Ovary (tissue), 10 donors: ENCODE measurements at places on chromosomes 12 and 14.

- H3K27ac ChIP-seq: no peak overlapping the region
- no peak overlapping the region for H3K4me3 ChIP-seq
- H3K27me3 ChIP-seq: no peaks in the 10 kb centered on the region
- DNase-seq: no peak
Observed at GRCh38 chr14:99157246-99157645, 114.8 kb downstream of the BCL11B start.

GRCh38 chr12:29043069-29043468, 106.0 kb upstream of the FAR2 start:
- H3K27ac ChIP-seq: no peak overlapping the region
- no peaks in the 10 kb centered on the region for H3K27me3 ChIP-seq
- no peaks in the 10 kb centered on the region for H3K36me3 ChIP-seq
- DNase-seq: no peak
- no peaks in the 10 kb centered on the region for H3K4me1 ChIP-seq
- H3K4me3 ChIP-seq: no peak overlapping the region

DNA sequence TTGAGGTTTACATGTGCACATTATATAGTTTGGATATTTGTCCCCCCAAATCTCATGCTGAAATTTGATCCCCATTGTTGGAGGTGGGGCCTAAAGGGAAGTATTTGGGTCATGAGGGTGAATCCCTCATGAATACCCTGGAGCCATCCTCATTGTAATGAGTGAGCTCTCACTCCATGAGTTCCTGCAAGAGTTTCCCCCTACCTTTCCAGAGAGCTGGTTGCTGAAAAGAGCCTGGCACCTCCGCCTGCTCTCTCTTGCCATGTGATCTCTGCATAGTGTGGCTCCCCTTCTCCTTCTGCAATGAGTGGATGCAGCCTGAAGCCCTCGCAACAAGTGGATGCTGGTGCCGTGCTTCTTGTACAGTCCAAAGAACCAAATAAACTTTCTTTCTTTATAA, 234.3 kb upstream of the DIO2 start:
- no peak for DNase-seq
- no peaks in the 10 kb centered on the region for H3K27me3 ChIP-seq
- no peaks in the 10 kb centered on the region for H3K4me1 ChIP-seq
- H3K27ac ChIP-seq: no peak overlapping the region

DNA sequence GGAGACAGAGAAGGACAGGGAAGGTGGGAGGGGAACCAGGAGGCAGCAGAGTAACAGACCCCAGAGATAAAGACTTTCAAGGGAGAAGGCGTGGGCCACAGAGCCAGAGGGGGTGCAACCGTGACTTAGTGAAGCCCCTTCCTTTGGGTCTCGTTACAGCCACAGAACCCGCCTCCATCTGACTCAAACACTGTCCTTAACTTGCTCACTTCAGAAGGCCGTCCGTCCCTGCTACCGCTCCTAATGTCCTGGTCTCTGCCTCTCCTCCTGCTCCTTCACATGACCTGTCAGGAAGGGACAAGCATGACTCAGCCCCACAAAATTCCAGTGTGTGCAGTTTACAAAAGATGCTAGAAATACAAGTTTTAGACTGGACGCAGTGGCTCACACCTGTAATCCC, 18.0 kb downstream of the RIMBP2 start:
- no peaks in the 10 kb centered on the region for H3K36me3 ChIP-seq
- no peaks in the 10 kb centered on the region for H3K4me1 ChIP-seq
- H3K27ac ChIP-seq: no peak overlapping the region
- H3K4me3 ChIP-seq: no peak overlapping the region

- H3K27me3 ChIP-seq: no peaks in the 10 kb centered on the region
- H3K27ac ChIP-seq: no peak overlapping the region
- no peak overlapping the region for H3K4me3 ChIP-seq
- DNase-seq: no peak
- no peaks in the 10 kb centered on the region for H3K4me1 ChIP-seq
Observed at GRCh38 chr12:104928036-104928745, 29.9 kb downstream of the SLC41A2 start.

GRCh38 chr14:49447540-49448107, 138.6 kb downstream of the RPS29 start:
- no peak for DNase-seq
- no peak overlapping the region for H3K4me3 ChIP-seq
- no peak overlapping the region for H3K27ac ChIP-seq
- H3K36me3 ChIP-seq: no peaks in the 10 kb centered on the region

DNA sequence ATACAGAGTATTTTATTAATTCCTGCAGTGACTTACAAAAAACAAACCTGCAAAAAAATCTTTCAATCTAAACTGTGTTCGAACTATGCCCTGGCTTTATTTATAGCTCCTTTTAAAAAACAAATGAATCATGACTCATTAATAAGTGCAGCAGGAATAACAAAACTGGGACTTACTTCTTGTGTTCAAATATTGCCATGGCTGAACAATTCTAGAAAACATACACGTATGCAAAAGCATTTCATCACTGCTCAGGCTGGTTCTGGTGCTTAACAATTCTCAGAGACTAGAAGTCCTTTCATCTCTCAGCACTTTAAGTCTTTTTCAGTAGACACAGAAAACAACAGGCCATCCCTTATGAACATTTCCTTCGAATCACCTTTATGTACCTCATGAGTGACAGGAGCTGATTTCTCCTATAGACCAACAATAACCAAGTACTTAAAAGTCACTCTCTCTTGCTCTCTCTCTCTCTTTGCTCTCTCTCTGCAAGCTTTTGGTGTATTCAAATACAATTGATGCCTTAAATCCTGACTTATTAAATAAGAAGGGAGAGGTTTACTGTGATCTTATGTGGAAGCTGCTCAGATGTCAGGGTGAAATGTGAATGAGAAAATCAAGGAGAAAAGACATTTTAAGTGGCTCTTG, 268.8 kb downstream of the TTC8 start:
- no peaks in the 10 kb centered on the region for H3K4me1 ChIP-seq
- DNase-seq: no peak
- H3K27me3 ChIP-seq: no peaks in the 10 kb centered on the region
- H3K27ac ChIP-seq: no peak overlapping the region
- H3K4me3 ChIP-seq: no peak overlapping the region
- no peaks in the 10 kb centered on the region for H3K36me3 ChIP-seq

- peaks cover 1% of the 10 kb centered on the region for H3K4me1 ChIP-seq
- H3K27me3 ChIP-seq: no peaks in the 10 kb centered on the region
- peak; percentile 82 for DNase-seq
- no peaks in the 10 kb centered on the region for H3K36me3 ChIP-seq
- H3K27ac ChIP-seq: peak overlapping the region; percentile 53
Observed at GRCh38 chr14:63203618-63204406, 431 bp upstream of the RHOJ start.

GRCh38 chr14:92665661-92666110, 82.7 kb downstream of the LGMN start:
- no peaks in the 10 kb centered on the region for H3K4me1 ChIP-seq
- H3K27me3 ChIP-seq: no peaks in the 10 kb centered on the region
- no peak overlapping the region for H3K27ac ChIP-seq
- no peak overlapping the region for H3K4me3 ChIP-seq
- no peaks in the 10 kb centered on the region for H3K36me3 ChIP-seq

DNA sequence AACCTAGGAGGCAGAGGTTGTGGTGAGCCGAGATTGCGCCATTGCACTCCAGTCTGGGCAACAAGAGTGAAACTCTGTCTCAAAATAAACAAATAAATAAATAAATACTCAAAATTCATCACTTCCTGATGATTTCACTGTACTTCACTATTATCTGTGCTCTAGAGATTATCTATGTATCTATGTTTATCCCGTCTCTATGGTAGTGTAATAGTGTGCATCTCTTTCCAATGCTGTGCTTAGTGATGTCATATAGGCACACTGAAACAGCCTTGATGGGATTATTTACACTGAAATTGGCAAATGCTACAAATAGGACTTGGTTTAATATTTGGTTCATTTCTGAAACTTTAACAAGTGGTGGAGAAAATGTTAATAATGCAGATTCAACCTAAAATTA, 6.5 kb downstream of the CAPS2 start:
- no peaks in the 10 kb centered on the region for H3K4me1 ChIP-seq

GRCh38 chr14:105526776-105527380, 495 bp downstream of the TMEM121 start:
- H3K36me3 ChIP-seq: no peaks in the 10 kb centered on the region
- DNase-seq: peak; percentile 57
- peak overlapping the region; percentile 60 for H3K4me3 ChIP-seq
- no peak overlapping the region for H3K27ac ChIP-seq
- H3K4me1 ChIP-seq: peaks cover 10% of the 10 kb centered on the region

GRCh38 chr12:89474615-89475014, 50.0 kb downstream of the GALNT4 start:
- no peaks in the 10 kb centered on the region for H3K27me3 ChIP-seq
- H3K27ac ChIP-seq: no peak overlapping the region
- no peaks in the 10 kb centered on the region for H3K36me3 ChIP-seq
- DNase-seq: no peak
- H3K4me3 ChIP-seq: no peak overlapping the region

GRCh38 chr12:20525064-20525610, 156.8 kb downstream of the PDE3A start:
- no peak for DNase-seq
- H3K36me3 ChIP-seq: no peaks in the 10 kb centered on the region
- H3K4me3 ChIP-seq: no peak overlapping the region
- no peaks in the 10 kb centered on the region for H3K27me3 ChIP-seq

- DNase-seq: no peak
- no peaks in the 10 kb centered on the region for H3K27me3 ChIP-seq
- H3K4me1 ChIP-seq: no peaks in the 10 kb centered on the region
- no peak overlapping the region for H3K4me3 ChIP-seq
Observed at GRCh38 chr12:33752854-33753253, 269.4 kb upstream of the ALG10 start.

- H3K4me3 ChIP-seq: no peak overlapping the region
- no peak for DNase-seq
- no peaks in the 10 kb centered on the region for H3K36me3 ChIP-seq
- H3K4me1 ChIP-seq: no peaks in the 10 kb centered on the region
- no peaks in the 10 kb centered on the region for H3K27me3 ChIP-seq
- no peak overlapping the region for H3K27ac ChIP-seq
Observed at GRCh38 chr12:49985981-49986380, 13.2 kb downstream of the AQP6 start.

DNA sequence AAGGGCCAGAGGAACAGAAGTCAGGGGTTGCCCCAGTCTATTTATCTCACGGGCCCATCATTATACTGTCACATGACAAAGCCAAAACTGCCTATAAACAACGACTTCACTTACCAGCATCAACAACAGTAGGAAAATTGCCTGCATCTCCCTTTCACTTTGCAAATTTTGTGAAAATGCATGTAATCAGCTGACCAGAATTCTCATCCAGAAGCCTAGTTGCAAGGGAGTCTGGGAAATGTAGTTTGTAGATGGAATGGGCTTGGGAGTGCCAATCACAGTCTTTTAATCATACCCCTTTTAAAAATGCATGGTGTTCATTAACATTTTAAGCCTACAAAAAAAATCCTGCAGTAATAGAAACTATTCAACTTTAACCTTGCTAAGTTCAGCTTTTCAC, 369.3 kb upstream of the TMPO start:
- H3K4me1 ChIP-seq: no peaks in the 10 kb centered on the region
- H3K4me3 ChIP-seq: no peak overlapping the region
- no peak overlapping the region for H3K27ac ChIP-seq
- H3K36me3 ChIP-seq: no peaks in the 10 kb centered on the region

- H3K27me3 ChIP-seq: no peaks in the 10 kb centered on the region
- H3K27ac ChIP-seq: no peak overlapping the region
- H3K4me1 ChIP-seq: no peaks in the 10 kb centered on the region
- DNase-seq: no peak
- H3K4me3 ChIP-seq: no peak overlapping the region
- no peaks in the 10 kb centered on the region for H3K36me3 ChIP-seq
Observed at GRCh38 chr14:79373451-79373850, 837.9 kb downstream of the DIO2 start.

DNA sequence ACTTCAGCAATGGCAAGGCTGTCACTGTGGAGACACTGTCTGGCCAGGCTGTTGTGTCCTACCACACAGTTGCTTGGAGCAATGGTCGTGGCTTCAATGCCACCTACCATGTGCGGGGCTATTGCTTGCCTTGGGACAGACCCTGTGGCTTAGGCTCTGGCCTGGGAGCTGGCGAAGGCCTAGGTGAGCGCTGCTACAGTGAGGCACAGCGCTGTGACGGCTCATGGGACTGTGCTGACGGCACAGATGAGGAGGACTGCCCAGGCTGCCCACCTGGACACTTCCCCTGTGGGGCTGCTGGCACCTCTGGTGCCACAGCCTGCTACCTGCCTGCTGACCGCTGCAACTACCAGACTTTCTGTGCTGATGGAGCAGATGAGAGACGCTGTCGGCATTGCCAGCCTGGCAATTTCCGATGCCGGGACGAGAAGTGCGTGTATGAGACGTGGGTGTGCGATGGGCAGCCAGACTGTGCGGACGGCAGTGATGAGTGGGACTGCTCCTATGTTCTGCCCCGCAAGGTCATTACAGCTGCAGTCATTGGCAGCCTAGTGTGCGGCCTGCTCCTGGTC, 4.3 kb downstream of the LRP10 start:
- no peak for DNase-seq
- H3K27ac ChIP-seq: no peak overlapping the region
- H3K36me3 ChIP-seq: no peaks in the 10 kb centered on the region
- H3K4me3 ChIP-seq: no peak overlapping the region

DNA sequence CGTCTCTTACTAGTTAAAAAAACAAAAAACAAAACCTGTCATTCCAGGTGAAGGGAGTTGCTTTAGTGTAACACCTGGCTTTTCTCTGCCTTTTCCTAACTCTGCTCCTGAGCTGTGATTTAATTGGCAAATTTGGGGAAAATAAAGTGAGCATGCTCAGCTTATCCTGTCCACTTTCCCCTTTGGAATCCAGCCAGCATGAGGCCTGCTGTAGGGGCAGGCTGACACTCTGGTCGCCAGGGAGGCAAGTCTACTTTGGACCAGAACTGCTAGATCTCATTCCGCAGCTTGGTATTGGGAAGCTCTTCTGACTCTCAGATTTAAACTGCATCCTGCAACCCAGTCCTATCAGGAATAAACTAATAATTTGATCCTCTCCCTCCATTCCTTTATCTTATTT, 30.1 kb downstream of the CDKN1B start:
- H3K4me1 ChIP-seq: peaks cover 6% of the 10 kb centered on the region
- no peak overlapping the region for H3K4me3 ChIP-seq
- no peaks in the 10 kb centered on the region for H3K27me3 ChIP-seq
- H3K36me3 ChIP-seq: no peaks in the 10 kb centered on the region
